ENCODE measurements at places on chromosomes 3 and 15.

DNA sequence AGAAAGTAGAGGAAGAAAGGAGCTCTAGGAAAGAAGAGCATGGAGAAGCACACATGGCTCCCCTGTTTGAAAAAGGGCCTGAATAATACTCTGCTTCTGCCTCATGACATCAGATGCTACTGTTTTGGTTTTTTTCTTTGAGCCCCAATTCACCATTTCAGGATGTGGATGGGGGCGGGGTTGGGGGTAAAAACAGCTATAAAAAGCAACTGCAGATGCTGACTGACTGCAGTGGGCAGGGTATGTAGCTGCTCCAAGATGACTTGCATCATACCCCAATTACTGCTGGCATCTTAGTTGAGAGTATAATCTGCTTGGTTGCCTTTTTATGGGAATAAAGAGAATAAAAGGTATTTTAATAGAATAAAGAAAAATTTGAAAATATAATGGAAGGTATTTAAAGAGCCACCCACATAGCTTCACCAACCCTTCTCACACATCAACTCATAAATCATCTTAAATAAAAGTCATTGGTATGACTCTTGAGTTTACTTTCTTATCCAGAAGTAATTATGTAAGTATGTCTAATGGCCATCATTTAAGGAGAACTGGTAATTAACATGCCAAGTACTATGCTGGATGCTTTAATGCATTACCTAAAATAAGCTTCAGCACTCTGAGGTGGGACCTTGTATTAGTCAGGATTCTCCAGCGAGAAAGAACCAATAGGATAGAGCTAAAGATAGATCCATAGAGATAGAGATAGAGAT is 36.4 kb upstream of the TMEM45A start:
- no peak for DNase-seq

DNA sequence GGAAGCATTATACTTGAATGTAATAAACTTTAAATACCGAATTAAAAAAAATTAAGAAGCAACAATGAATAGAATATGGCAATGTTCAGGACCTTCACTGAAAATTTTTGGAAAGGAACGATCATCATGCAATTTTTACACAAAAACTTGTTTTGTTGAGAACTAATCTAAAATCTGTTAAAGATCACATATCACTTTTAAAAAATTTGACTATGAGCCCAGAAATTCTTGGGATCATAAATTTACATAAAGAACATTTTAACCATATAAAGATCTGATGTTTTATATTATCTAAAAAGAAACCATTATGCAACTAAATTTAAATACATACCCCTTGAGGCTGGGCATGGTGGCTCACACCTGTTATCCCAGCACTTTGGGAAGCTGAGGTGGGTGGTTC is 76.2 kb upstream of the MELTF start:
- no peak for DNase-seq

- no peak for DNase-seq
Observed at GRCh38 chr3:105513042-105513441, 146.3 kb downstream of the ALCAM start.

DNA sequence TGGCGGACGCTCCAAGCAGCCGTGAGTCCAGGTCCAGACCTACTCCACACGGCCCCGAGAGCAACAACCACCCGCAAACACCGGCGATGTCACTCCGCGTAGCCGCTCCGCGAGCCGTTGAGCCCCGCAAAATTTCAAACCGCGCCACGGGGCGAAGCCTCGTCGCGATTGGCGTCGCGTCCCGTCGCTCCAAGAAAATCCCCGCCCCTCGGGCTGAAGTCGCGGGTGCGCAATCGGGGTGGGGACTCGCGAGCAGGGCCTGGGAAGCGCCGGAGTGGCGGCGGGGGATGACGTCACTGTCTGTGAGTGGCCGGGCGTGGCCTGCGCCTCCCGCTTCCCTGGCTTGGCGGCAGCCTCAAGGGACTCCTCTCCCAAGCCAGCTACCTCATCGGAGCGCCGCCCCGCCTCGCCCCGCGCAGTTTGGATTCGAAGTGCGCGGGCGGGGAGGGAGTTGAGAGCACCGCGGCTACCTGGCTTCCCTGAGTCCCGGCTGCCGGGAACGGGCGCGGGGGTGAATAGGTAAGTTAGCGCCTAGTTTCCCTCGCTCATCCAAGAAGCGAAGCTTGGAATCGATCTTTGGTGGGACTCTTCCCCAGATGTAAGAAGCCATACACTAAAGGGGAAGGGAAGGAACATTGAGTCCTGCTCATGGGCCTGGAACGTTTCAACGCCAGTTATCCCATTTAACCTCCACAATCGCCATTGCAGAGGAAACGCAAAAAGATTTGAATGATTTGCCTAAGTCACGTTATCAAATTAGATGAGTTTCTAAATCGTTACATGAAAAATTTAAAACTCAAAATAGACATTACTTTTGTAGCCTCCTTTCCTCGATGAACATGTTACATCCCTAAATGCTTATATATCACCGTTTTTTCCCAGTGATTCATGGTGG is at the start of gene PRC1:
Gene PRC1 (minus strand): TSS at position 119 of the 895 bp plus-strand sequence. CDS start 118 bp downstream, at position 1.
- peak; percentile 99 for DNase-seq

GRCh38 chr3:182717216-182717615 is 76.1 kb upstream of the ATP11B start:
- no peak for DNase-seq

GRCh38 chr3:196886144-196886543 is 18.4 kb downstream of the SENP5 start:
- DNase-seq, result no peak

DNA sequence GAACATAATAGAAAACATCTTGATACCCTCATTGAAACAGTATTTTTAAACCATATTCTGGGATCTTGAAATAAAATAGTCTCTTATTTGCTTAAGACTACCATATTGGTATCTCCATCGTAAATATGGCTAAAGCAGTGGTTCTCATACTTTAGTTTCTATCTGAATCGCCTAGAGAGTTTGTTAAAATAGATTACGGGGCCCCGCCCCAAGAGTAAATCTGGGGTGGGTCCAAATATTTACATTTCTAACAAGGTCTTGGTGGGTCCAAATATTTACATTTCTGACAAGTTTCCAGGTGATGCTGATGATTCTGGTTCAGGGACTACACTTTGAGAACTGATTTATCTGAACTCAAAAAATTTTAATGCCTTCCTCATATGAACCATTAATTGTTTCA is 45.3 kb downstream of the TSC22D2 start:
- DNase-seq, result no peak

- no peak for DNase-seq
Observed at GRCh38 chr3:25563601-25564000, 101.1 kb downstream of the TOP2B start.

DNA sequence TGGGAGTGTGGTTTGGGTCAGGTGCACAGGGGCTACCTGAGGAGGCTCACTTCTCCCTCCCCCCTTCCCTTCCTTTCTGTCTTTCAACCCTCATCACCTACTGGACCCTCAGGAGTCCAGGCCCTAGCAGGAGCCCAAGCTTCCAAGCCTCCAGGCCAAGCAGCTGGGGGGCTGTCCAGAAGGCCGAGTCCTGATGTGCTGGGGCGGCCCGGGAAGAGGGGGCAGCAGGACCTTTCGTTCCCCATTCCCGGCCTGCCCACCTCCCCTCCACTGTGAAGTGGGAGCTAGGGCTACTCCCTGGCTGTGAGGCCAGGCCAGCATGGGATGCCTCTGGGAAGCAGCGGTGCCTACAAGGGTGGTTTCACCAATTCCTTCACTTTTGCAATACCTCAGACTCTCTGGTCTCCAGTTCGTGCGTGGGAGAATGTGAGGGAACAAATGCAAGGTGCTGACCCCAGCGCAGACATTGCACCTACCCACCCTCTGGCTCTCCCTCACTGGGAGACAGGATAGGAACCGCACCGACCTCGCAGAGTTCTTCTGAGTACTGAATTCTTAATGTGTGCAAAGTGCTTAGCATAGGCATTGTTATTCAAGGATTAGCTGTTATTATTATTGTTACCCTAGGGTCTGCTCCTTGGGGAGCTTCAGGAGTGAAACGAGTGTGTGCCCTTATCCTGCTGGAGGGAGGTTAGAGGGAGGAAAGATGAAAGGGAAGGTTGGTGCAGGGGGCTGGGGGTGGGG is 2.5 kb downstream of the EPHB3 start:
- DNase-seq, result no peak

- DNase-seq, result no peak
Observed at GRCh38 chr15:74399511-74400312, 32.3 kb upstream of the CYP11A1 start.

DNA sequence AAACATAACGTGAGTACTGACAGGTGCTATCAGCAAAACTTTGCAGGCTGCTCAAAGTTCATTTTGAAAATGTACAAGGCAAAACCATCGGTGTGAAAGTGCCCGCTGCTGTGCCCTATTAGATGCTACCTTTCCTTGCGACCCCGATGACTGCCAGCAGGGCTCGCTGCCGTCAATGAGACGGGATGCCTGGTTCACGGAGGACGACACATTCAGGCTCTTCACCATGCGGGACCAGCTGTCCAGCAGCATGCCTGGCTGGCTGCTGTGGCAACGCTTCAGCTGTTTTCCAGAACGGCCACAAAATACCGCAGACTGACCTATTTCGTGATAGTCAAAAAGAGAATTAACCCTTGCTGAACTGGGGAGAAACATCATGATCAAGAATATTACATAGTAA is 92.7 kb upstream of the OCA2 start:
- DNase-seq, result no peak

GRCh38 chr3:183487896-183488295 is 59.5 kb upstream of the MCF2L2 start:
- DNase-seq, result no peak

- no peak for DNase-seq
Observed at GRCh38 chr3:197241173-197241572, 57.2 kb downstream of the DLG1 start.

DNA sequence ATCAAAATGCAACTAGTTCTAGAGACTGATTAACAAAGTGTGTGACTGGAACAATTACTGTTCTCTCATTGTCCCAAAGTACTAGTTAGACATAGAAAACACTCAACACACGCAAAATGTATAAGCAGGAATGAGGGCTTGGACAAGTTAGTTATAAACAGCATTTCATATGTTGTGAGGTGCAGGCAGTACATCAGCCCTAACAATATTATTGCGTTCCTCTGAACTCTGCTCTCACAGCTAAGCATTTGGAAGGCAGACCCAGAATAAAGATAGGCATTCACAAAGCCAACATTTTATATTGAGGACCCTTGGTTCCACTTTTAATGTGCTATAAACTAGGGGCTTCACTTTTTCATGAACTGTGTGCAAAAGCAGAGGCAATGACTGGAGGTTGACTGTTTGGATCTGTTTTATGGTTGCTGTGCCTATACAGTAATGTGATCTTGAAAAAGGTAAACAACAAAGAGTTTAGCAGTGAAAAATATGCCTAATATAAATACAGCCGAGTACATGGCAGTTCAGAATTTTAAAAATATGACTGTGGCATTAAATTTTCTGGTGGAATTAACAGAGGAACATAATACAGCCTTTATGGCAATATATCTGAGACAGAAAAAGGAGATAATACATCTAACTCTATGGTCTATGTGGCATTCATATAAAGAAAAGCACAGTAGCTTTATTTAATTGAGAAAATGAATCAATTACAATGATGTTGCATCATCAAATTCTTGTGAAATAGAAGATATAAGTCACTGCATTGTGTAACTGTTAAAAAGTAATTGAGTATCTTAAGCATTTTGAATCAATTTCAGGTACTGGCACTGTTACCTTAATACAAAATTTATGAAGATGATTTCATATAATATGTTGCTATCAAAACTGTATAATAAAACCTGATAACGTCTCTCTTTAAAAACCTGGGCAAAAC is 80.0 kb upstream of the SKOR1 start:
- no peak for DNase-seq

DNA sequence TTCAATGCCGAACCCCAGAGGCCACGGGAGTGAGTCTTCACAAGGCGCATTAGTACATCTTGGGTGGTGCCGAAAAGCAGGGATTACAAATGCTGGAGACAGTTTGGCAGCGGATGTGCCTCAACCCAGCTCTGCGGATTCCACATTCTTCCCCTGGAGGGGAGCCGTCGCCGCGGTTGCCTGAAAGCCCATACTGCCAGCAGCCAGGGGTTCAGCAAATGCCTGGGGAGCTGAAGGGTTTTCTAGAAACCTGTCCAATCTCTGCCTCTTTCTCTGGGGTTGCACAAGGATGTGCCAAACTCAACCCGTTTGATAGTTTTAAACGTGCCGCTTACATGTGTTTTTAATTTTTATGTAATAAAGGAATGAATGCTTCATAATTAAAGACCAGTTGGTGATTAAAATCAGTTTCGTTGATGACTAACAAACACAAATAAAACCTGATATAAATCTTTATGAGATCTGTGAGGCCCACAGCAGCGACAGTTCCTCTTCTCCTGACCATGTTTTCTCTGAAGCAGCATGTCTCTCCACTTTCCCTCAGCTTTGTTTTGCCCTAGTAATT is 74.6 kb upstream of the LEKR1 start:
- no peak for DNase-seq

DNA sequence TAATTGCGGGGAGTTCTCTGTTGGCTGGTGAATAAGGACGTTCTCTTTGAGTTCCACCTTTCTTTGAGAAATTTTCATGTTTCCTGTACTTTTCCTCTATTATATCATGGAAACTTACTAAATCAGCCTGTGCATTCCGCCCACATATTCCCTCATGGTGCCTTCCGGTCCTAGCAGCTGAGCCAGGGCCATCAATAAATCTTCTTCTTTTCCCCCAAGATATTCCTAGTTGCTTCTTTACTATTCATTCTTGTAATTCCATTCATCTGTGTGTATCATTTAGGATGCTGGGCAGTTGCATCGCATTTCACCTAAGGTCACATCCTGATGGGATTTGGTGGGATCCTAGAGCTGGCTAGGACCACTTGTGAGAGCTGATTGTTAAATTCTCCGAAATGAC is 139.2 kb downstream of the RBMS3 start:
- no peak for DNase-seq

DNA sequence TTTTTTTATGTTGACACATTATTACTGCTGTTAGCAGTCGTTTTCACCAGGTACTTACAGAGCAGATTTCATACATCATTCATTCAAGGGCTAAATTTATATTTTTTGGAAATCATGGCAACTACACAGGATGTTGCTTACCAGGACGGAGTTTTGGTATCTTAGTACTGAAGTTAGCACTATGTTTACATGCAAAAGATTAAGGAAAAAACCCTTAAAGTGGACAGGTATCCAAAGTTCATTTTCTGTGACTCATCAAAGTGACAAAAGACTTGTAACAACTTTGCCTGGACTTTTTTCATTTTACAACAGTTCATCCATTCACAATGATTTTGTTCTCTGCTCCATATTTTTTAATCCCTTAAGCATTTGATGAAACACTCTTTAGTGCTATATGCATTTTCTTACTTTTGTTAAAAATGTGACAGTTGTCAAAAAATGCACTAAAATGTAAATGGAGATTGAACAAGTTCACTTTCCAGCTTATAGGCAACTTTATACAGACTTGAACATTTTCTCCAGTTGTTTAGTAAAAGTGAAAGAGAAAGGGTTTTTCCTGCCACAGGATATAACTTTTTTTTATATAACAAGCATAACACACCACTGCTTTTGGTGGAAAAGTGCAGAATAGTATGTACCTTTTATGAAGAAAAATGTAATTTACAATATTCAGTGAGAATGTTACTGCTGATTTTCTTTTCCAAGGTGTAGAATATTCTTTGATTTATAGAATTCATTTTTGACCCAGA is 104.1 kb downstream of the STT3B start:
- no peak for DNase-seq

GRCh38 chr15:63553388-63553791 is 43.8 kb upstream of the FBXL22 start:
- no peak for DNase-seq
